ENCODE measurements at places on chromosomes 4 and X.

- DNase-seq, result peak; percentile 26
Observed at GRCh38 chr4:145945431-145946155, 7.0 kb upstream of the ZNF827 start.

- no peak for DNase-seq
Observed at GRCh38 chr4:7087036-7087435, 19.2 kb upstream of the GRPEL1 start.

GRCh38 chrX:110741213-110741796 lies 54.3 kb downstream of the CHRDL1 start:
- peak; percentile 85 for DNase-seq

- DNase-seq, result no peak
Observed at GRCh38 chrX:46626566-46626965, 53.0 kb downstream of the CHST7 start.

- no peak for DNase-seq
Observed at GRCh38 chr4:51845711-51846110, 2.8 kb downstream of the DCUN1D4 start.

DNA sequence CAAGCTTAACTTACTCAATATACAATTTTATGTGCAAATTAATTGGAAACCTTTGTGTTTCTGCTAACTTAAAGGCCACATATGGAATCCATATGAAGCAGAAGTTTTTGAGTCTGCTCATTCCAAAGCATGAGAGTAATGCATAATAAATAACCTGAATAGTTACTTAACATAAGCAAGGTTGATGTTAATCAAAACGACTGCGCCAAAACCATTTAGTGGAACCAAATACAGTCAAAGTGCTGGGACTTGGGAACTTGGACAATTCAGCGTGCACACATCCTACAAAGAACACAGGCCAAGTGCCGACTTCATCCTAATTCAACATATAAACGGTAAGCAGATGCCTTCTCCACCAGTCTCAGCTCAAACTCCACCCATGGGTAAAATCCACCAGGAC lies 17.0 kb downstream of the TSPAN5 start:
- DNase-seq, result no peak

DNA sequence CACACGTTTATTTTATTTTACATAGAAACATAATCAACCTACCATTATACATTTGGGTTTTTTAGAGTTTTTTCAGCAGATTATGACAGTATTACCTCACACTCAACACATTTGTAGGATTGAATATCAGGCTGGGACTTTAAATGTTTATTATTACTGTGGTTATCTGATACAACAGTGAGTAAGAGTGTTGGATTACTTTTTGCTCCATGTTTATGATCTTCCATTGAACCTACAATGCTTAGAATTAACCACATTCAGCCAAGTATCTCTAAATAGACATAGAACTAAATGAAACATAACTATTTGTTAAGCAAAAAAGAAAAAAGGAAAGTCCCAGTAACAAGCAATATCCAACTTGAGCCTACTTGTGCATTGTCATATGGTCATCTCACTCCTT lies 607.4 kb upstream of the PITX2 start:
- DNase-seq, result no peak

- no peak for DNase-seq
Observed at GRCh38 chrX:88982933-88983332, 235.9 kb downstream of the CPXCR1 start.

- DNase-seq, result no peak
Observed at GRCh38 chr4:101780284-101780683, 10.2 kb upstream of the BANK1 start.

DNA sequence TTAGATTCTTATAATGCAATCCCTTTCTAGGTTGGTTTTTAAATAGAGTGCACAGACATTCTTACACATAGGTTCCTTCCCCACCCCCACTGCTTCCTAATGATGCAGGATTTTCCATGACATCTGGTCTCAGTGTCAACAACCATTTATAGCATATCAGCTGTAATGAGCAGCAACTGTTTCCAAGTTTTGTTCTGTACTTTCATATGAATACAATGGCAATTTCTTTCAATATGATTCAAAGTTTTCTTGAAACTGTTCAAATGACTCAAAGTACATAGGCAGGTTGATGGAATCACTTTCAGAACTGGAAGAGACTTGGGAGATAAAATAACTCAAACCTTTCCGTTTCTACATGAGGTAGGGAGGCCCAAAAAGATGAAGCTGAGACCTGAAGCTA lies 220.7 kb downstream of the CAMK2D start:
- no peak for DNase-seq

DNA sequence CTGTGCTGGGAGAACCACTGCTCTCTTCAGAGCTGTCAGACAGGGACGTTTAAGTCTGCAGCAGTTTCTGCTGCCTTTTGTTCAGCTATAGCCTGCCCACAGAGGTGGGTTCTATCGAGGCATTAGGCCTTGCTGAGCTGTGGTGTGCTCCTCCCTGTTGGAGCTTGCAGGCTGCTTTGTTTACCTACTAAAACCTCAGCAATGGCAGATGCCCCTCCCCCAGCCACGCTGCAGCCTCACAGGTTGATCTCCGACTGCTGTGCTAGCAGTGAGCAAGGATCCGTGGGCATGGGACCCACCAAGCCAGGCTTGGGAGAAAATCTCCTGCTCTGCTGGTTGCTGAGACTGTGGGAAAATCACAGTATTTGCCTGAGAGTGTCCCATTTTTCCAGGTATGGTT lies 133.8 kb upstream of the UBQLN2 start:
- no peak for DNase-seq

DNA sequence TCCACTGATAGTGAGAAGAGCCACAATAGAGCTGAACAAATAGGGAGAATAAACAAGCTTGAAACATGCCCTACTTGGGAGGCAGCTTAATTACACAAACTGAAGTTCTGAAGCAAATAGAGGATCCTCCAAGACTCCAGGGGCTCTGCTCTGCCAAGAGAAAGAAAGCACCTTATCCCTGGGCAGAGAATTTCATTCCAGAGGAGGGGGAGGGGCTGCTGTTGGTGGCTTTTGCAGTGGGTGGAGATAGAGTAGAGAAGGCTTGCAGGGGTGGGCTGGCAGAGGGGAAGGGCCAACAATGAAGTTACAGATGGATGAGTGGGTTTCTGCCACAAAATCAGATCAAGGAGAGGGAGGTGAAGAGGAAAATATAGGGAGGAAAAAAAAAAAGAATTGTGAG lies 1.0 kb upstream of the LPAR4 start:
- no peak for DNase-seq

DNA sequence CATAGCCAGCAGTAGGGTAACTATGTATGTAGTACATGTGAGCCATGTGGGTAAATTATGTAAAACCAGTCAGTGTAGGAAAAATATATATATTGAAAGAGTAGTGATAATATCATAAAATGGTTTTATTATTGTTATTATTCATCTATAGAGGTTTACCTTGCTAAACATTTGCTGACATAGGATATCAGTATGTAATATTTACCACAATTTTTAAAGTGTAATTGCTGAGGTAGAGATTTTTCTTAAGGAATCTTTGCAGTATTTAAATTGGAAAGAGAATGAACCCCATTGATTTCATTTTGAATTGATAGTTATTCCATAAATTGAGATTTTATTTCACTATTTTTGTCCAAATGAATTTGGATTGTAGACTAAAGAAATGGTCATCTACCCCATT lies 27.1 kb downstream of the SLAIN2 start:
- no peak for DNase-seq

GRCh38 chr4:123120473-123120872 lies 198.1 kb upstream of the NUDT6 start:
- DNase-seq, result peak; percentile 17

- DNase-seq, result peak; percentile 45
Observed at GRCh38 chr4:36348403-36348938, 67.1 kb downstream of the DTHD1 start.

DNA sequence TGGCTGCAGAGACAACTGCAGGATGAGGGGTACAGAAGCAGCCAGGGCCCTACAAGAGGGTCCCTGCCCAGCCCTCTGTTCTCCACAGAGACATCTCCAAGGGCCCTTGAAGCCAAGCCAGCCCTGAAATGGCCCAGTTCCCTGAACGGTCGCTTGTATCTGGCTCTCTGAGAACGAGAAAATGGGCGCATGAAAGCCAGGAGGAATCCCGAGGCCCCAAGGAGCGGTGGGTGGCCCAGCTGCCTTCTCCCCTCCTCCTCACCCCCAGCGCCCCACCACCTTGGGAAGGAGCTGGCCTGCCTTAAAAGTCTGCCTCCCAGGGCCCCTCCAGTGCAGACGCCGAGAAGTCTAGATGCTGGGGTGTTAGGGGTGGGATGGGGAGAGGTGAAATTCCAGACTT lies 5.7 kb downstream of the ZNF185 start:
- DNase-seq, result no peak

- no peak for DNase-seq
Observed at GRCh38 chr4:180973894-180974293, 1269.3 kb upstream of the TENM3 start.

GRCh38 chr4:60133375-60133774 lies 1066.8 kb upstream of the ADGRL3 start:
- peak; percentile 1 for DNase-seq

DNA sequence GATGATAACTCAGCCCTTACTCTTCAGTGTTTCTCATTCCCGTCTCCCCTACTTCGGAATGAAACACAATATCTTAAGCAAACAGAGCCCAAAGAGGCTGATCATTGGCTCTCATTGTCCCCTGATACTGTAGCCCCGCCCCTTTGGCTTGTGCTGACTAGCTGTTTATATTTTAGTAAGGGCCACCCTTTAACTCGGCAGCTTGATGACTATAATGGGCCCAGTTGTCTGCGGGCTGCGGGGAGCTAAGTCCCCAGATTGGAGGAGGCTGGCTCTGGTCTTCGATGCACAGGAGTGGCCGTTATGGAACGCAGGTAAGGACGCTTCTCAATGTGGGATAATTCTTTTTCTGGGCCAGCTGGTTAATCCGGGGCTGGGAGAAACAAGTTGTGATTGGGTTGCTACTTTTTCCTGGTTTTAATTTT lies at the start of gene TRIM2:
Gene TRIM2, plus strand, starts transcription at position 197 of the 425 bp plus-strand sequence. Its CDS starts 88 bp downstream, at position 285.
- peak; percentile 89 for DNase-seq

DNA sequence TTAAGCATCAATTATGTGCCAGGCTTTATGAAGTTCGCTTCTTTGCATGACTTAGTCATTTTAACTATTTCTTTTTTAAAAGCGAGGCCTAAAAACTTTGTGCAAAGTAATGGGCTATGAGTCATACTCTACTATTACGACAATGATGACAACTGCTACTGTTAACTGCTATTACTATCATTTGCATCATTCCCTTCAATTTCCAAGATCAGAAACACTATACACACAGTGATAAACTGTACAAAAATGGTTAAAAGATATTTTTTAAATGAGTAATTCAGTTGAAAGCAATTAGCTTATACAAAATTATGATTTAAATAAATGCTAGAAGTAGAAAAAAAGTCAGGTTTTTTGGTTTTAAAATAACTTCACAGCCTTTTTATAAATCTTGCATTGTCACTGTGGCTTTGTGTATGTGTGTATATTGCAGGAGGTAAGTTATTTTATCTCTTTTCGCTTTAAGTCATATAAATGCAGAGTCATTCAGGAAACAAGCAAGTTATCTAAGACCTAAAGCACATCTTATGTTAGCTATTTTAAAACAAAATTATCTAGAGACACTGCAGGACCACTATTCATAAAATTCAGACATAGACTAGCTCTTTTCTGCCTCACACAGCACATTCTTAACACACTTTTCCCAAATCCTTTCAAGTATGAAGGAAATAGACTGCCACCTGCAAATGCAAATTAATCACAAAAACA lies 18.5 kb upstream of the CXCL3 start:
- DNase-seq, result peak; percentile 67

- DNase-seq, result no peak
Observed at GRCh38 chrX:20300822-20301221, 34.1 kb upstream of the RPS6KA3 start.

DNA sequence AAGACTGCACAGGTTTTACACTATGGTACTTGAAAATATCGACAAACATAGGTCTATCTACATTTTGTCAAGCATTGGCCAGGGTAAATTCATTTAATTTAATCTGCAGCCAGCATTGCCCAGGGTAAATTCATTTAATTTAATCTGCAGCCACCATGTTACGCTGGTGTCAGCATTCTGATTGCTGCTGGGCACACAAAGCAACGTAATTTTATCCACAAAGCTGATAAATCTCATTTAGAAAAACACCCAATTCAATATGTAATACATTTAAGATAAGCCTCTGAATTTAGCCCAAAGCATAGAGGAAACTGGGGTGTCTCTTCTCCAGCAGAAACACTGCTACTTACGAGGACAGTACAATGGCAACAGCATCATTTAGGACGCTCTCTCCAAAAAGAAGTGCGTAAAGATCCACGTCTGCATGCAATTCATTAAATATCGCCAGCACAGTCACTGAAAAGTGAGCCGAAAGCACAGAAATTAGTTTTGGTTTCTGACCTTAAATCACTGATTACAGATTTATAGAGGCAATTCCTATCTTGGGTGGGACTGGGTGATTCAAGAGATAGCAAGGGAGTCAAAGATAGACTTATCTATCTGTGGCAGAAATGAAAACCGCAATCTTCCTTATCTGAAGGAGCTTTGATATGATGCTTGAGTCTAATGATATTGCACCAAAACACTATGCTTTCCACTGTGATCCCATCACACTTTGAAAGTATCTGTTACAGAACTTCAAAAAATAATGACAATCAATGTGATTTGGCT lies 88.8 kb downstream of the CHST7 start:
- no peak for DNase-seq

DNA sequence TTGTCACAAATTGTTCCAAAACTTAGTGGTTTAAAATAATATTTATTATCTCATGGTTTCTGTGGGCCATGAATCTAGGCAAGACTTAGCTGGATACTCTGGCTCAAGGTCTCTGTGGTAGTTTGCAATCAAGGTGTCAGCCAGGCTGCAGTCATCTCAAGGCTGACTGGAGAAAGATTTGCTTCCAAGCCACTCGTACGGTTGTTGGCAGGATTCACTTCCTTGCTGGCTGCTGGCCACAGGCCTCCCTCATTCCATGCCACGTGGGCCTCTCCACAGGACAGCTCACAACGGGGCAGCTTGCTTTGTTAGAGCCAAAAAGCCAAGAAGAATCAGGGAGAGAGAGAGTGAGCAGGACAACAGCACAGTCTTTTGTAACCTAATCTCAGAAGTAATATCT lies 101.4 kb downstream of the WWC2 start:
- DNase-seq, result peak; percentile 88

DNA sequence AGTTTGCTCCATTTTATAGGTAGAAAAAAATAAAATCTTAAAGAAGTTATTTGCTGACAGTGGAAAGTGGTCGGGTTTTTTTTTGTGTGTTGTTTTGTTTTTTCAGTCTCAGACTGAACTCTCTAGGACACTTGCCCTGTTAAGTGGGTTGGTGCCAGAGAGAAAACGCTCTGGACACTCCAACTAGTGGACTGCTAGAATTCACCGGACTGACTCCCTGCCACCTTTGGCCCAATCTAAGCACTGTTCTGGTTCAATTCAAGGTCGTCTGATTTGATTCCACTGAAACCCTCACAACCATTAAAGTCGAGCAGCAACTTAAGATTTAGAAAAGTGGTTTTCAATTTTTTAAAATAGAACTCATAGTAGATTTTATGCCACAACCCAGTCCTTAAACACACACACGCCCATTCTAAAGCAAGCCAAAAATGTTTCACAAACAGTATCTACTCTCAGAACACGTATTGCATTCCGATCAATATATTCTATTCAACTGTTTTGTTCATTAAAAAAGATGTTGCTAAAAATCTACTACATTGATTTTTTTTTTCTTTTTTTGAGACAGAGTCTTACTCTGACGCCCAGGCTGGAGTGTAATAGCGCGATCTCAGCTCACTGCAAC lies 27.3 kb downstream of the RWDD4 start:
- no peak for DNase-seq

- peak; percentile 16 for DNase-seq
Observed at GRCh38 chrX:119004920-119005524, 30.6 kb downstream of the LONRF3 start.
